Activated CD8-positive, alpha-beta memory T cell treated with anti-CD3 and anti-CD28 coated beads for 4 hours (primary cell): ENCODE measurements at places on chromosomes 2 and 18.

DNA sequence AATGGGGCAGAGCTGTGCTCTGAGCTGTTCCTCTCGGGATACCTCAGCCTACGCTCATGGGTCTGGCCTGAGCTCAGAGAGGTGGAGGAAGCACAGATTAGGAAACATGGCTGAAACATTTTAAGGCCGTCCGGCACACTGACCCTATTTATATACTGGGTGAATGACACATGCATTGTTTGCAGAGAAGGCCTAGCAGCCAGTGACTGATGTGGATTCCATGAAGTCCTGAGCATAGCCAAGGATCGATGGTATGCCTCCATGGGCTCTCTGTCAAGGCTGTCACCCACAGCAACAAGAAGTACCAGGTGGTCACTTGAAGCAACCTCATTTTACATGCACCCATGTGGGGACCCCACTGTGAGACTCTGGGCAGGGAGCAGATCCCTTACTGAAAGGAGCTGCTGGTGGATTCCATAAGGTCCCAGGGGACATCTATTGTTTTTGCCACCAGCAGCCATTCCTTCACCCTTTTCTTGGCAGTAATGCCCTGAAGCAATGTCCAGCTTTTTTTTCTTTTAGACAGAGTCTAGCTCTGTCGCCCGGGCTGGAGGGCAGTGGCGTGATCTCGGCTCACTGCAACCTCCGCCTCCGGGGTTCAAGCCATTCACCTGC lies 8.4 kb downstream of the PTMA start:
- no peak for DNase-seq

GRCh38 chr2:98356729-98357128 lies 10.5 kb downstream of the CNGA3 start:
- DNase-seq = no peak

DNA sequence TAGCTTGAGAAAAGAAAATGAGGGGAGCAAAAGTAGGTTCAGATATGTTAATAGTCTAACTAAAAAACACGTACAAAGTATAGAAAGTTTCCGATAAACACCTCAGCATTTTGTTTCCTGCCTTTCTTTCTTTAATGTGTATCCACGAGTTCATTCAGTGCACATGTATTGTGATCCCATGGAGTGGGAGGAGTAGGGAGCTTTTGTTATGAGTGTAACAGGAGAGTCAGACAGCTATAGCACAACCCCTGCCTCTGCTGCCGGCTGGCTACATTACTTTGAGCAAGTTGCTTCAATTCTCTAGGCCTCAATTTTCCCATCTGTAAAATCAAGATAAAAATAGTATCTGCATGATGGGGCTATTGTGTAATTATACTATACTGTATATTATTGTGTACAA lies 249.2 kb upstream of the FIGN start:
- DNase-seq = no peak

- DNase-seq = no peak
Observed at GRCh38 chr2:193467276-193467987, 1272.7 kb upstream of the TMEFF2 start.

DNA sequence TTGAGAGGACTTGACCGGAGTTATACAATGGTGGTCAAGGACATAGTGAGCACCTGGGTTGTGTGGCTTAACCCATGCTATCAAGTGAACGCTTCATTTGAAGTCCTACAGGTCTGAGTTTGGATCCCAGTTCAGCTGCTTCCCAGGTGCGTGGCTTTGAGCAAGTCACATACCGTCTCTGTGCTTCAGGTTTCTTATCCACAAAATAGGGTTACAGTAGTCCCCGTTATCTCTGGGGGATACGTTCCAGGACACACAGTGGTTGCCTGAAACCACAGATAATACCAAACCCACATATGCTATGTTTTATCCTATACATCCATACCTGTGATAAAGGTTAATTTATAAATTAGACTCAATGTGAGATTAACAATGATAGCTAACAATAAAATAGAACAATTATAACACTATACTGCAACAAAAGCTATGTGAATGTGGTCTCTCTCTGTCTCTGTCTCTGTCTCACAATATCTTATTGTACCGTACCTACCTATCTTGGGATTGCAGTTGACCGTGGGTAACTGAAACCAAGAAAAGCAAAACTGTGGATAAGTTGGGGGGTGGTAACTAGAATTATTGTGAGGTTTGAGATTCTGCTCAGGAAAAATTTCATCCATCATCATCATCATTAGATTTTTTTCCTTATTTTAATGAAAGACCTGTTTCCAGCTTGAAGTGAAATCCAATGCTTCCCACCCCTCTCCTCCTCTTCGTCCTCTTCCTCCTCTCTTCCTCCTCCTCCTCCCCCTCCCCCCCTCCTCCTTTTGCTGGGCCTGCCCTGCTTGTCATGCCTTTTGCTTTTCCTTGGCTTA lies 22.7 kb downstream of the LBH start:
- DNase-seq = no peak

GRCh38 chr2:204177977-204178522 lies 241.5 kb downstream of the ICOS start:
- peak; percentile 29 for DNase-seq
